Activated naive CD4-positive, alpha-beta T cell treated with anti-CD3 and anti-CD28 coated beads for 36 hours (primary cell): ENCODE measurements at places on chromosomes 3 and 15. TPM values are rescaled to one million over a fixed set of nuclear protein-coding genes. Genes with fewer than 3 reads are reported as not detected.

C3orf62 gene
- 1.7 TPM for total RNA-seq

CISH gene
- total RNA-seq = 136 TPM

TUSC7 gene
- total RNA-seq = not detected

PROK2 gene
- total RNA-seq = not detected

IMP3 gene
- total RNA-seq = 46.1 TPM

CATSPER2 gene
- 3.5 TPM for total RNA-seq
